Activated effector memory CD4-positive, alpha-beta T cell treated with Interleukin-2 at 50 U/mL for 16 hours (primary cell): ENCODE measurements at places on chromosomes 4 and X.

- DNase-seq: no peak
These were observed 125.5 kb upstream of the GIMD1 start for GRCh38 chr4:106494066-106494465.

- no peak for DNase-seq
These were observed 45.4 kb upstream of the GAB1 start for GRCh38 chr4:143291314-143291713.

- no peak for DNase-seq
These were observed 393.2 kb upstream of the HS3ST1 start for GRCh38 chr4:11821772-11822430.

GRCh38 chrX:136694431-136695087, 46.6 kb downstream of the CD40LG start:
- DNase-seq: no peak

DNA sequence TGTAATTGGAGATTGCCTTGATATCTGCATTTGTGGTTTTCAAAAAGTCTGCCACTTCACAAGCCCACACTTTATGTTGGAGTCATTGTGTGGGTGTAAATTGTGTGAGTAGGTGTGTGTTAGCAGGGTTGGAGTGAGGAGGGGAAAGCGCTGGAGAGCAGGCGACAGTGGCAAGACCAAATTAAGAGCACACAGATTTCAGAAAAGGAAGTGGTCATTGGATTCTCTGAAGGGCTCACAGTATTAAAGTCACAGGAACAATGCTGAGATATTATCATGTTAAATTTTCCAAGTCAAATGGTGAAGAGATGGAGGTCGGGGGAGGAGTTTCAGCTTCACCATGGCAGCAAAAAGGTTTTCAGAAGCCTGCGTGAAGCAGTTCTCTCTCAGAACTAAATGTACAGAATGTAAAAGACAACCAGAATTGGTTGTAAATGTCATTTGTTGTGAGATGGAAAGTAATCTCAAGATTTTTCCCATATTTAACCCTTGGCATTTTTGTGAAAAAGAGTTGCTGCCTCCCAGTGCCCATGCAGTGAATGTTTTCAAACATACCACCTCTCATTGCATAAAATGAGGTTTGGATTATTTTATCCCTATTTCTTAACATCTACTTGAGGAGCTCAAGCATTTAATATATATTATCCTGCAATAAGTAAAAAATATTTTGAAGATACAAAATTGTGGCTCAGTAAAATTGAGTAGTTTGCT, 265.9 kb downstream of the ZNF674 start:
- no peak for DNase-seq

DNA sequence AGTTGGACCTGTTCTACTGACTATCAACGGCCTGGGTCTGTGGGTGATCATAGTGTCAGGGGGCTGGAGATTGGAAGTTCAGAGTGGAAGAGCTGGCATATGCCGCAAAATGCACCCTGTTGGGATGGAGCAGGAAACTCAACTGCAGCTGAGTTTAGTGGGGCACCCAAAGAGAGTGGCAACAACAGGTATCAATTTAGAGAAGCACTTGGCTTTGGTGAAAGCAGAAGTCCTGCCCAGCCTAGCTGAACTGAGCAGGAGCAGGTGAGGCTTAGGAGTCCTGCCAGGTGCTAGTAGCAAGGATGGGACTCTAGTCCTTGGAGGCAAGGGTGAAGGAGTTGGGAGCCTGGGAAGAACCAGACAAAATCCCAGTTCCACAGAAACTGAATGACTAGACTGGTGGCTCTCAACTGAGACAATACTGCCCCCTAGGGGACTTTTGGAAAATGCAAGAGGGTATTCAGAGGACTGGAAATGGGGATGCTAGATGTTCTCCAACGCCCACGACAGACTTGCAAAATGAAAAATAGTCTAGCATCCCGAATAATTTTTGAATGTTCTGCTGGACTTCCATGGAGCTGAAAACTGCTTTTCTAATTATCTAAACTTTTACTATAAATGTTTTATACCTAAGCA, 49.4 kb downstream of the RTL9 start:
- DNase-seq: peak; percentile 0

- DNase-seq: no peak
These were observed 10.8 kb upstream of the PHKA2 start for GRCh38 chrX:18994713-18995112.

GRCh38 chr4:155609455-155610059, 57.1 kb upstream of the GUCY1A1 start:
- DNase-seq: no peak

DNA sequence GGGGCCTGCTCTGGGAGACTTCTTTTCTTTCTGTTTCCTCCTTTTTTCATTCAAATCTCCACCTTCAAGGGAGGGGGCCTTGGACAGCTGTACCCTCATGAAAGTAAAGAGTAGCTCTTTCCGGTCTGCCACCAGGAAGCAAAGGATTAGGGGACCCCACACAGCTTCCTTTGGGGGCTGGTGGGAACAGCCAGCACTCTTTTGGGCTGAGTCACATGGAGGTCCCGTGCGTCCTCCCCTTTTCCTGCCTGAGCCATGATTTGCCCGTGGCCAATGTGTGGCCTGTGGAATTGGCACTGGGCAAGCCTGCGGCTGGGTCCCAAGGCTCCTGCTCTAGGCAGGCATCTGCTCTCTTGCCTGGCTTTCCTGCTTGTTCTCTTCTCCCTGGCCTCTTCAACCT, 65.5 kb downstream of the FHDC1 start:
- DNase-seq: no peak

DNA sequence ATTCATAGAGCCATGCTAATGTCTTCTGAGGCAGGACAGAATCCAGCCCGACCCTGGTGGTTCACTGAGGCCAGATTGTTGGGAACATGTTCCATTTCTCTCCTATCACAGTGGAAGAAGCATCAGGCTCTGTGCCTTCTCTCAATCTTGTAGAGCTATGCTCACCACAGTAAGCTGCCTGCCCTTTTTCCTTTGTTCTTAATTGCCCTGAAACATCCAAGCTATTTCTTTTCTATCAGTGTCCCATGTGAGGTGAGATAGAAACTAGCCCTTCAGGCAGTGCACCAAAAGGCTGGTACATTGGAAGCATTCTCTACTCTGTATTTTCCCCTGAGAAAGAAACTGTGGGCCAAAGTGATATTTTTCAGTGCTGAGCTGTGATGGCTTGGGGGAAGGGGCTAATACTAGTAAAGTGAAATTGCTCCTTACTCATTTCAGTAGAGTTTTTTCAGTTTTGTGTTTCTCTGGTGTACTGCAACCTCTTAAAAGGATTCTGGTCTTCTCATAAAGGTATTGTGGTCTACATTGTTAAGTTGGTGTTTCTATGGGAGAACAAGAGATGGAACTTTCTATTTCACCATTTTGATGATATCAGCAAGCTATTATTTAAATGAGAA, 611.2 kb downstream of the RPA4 start:
- no peak for DNase-seq

DNA sequence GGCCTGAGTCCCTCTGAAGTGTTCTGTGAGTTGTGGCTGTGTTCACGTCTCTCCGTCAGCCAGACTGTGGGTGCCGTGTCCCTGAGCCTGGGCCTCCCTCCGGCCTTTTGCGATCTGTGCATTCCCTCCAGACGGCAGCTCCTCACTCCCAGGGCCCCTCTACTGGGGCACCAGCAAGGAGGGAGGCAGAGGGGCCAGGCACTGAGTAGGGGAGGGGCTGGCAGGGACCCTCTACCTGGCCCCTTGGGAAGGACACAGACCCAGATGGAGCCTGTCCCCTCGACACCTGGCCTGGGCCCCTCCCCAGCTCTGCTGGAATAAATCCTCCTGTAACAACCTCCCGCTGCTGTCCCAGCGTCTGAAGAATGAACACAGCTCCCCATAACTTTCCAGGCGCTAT, 110.0 kb upstream of the NKX1-1 start:
- no peak for DNase-seq

DNA sequence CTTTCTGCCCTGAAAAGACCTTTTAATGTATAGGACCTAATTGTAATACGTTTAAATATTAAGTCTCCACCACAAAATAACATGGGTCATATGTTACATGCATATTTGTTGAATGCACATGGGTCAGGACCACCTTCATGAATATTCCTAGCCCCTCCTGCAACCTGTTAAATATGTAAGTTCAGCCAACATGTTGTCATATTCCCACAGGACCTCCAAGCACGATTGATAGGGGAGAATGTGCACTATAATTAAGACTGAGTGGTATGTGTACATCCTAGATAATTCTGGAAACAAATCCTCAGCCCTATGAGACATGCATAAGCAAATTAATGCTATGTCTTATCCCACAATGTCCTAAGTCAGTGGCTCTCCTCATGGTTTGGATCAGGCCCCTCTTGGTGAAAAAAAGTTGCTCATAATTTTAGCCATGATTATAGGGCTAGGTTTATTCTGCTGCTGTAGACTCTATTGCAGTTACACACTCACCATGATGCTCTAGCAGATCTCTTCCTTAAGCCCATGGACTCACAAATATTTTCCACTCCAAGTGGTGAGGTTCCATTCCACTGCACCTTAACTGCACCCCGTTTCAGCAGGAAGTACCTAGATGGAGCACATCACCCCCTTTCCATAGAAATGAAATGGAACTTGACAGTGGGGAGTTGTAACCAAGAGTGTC, 10.2 kb downstream of the TIGD2 start:
- DNase-seq: no peak

DNA sequence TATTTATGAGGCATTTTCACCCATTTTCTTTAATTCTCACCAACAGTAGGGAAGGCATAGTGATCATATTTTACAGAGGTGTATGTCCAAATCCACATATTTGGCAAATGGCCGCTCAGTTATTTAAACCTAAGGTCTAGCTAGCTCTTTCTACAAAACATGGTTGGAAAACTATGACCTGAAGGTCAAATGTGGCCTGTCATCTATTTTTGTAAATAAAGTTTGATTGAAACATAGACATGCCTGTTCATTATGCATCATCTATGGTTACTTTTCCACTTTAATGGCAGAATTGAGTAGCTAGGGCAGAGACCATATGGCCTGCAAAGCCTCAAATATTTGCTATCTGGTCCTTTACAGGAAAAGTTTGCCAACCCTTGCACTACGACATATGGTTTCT, 44.2 kb downstream of the GBA3 start:
- DNase-seq: no peak

DNA sequence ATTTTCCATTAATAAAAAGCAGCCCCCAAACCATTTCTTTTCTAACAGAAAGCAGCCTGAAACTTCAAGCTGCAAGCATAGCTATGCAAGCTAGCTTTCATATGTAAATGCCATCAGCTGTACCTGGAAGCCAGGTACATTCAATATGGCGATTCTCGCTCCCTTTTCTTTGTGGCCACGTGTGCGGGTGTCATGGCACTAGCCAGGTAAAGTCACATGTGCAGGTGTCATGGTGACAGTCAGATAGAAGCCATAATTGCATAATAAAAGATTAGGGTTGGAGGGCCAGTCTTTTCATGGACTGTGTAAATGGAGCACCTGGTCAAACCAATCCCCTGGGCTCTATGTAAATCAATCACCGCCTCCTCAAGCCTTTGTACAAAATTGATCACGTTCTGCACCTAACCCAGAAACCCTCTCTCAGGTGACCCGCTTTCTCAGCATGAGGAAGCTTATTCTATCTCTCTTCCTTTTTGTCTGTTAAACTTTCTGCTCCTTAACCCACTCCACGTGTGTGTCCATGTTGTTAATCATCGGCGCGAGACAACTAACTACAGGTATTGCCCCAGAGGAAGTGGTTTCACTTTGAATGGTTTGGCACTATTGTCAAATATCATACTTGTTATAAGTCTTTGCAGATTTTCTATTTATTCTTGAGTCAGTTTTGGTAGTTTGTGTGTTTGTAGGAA, 18.0 kb upstream of the RHOXF2 start:
- DNase-seq: no peak

GRCh38 chr4:142156256-142156655, 519.9 kb downstream of the IL15 start:
- no peak for DNase-seq

- DNase-seq: no peak
These were observed 17.0 kb upstream of the MTMR1 start for GRCh38 chrX:150676221-150676620.

GRCh38 chrX:69109706-69110105, 55.5 kb downstream of the PJA1 start:
- no peak for DNase-seq
